Coronary artery (tissue), 2 donors: ENCODE measurements at places on chromosomes 3 and 15.

DNA sequence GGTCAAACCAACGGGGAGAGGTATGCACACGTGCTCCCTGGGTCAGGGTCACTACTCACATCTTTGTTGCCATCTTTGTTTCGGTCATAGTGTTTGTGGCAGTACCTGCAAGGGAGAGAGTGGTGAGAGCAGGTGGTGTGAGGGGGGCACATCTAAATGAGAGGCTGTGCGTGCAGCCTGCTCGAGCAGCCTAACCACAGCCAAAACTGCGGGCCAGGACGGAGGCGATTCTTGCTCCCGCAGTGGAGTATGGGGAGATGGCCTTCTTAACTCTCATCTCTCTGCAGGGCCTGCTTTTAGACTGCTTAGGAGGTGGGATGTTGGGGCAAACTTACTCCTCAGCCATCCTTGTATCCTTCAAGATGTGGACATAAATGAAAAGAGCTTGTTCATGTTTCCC, 6.9 kb upstream of the PLA2G4F start:
- DNase-seq, result no peak

- no peak for DNase-seq
These were observed 590.9 kb downstream of the EPHA3 start for GRCh38 chr3:89698208-89698830.

- no peak for DNase-seq
These were observed 328.0 kb downstream of the UACA start for GRCh38 chr15:70435369-70435768.

DNA sequence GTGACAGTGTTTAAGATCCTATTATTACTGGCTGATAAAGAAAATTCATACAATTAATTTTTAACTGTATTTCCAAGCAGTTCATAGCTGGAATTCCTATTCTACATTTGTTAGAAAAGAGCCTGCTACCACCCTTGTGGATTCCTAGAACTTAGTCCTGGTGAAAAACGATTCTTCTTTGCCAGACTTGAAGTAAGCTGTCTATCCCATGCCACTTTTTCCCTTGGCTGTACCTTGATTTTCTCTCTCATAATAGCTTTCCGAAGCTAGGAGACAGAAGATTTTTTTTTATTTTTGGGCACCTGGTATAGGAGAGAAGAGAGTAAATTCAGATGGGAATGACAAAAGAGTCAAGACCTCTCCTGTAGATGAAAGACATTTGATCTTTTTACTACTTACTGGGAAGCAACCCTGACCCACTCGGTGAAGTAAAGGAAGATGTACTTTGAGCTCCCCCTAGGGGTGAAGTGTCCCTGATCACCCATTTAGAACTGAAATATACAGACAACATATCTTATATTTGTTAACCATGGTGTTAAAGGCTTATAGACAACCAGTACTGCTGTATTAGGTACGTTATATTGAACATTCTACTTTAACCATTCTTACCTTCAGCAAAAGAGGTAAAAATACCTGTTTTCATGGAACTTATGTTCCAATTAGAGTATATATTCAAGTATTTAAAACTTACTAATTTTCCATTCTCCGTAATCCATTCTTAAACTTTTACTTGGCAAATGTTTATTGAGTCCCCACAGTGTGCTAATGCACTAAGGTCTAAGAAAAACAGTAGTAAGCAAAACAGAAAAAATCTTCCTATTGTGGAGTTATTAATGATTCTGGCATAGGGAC, 36.2 kb upstream of the C3orf38 start:
- DNase-seq, result no peak

GRCh38 chr15:66993874-66994696, 71.3 kb upstream of the SMAD3 start:
- DNase-seq, result no peak

DNA sequence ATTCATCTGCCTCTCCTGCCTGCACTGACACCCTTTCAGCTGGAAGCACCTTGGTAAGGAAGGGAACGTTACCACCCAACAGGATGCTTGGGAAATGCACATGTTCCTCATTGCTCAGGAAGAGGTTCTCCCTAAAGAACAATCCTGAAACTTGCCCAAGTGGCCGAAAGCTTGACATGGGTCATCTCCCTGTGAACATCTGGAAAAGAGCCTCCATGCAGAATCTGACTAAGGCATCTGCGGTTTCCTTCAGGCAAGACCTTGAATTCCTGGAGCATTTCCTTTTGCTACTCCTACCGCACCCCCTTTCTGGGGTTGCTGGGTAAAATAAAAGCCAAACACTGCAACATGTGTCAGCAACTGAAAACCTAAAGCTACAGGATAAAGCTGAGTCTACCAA, 68.7 kb upstream of the SNRK start:
- DNase-seq, result no peak

- DNase-seq, result no peak
These were observed 17.7 kb upstream of the CADPS start for GRCh38 chr3:62892951-62893350.

GRCh38 chr15:83283138-83283812, 1.2 kb downstream of the BNC1 start:
- no peak for DNase-seq

GRCh38 chr3:127652246-127652995, 20.3 kb upstream of the ABTB1 start:
- DNase-seq, result peak; percentile 72

- no peak for DNase-seq
These were observed 11.8 kb upstream of the PLXND1 start for GRCh38 chr3:129618186-129618820.

GRCh38 chr15:22945071-22945470, 35.1 kb downstream of the CYFIP1 start:
- DNase-seq, result no peak
